NCI-H2107 (cell line): ENCODE measurements at places on chromosomes 12 and 14.

DNA sequence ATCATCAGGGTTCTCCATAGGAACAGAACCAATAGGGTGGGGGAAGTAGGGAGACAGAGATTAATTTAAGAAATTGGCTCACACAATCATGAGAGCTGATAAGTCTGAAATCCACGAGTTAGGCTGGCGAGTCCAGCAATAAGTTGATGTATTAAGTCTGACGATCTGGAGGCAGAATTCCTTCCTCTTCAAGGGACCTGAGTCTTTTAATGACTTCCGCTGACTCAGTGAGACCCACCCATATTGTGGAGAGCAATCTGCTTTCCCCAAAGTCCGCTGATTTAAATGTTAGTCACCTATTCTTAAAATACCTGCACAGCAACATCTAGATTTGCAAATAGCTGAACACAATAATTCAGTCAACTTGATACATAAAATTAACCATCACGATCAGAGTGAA, 97.8 kb downstream of the SPTSSA start:
- DNase-seq, result no peak

DNA sequence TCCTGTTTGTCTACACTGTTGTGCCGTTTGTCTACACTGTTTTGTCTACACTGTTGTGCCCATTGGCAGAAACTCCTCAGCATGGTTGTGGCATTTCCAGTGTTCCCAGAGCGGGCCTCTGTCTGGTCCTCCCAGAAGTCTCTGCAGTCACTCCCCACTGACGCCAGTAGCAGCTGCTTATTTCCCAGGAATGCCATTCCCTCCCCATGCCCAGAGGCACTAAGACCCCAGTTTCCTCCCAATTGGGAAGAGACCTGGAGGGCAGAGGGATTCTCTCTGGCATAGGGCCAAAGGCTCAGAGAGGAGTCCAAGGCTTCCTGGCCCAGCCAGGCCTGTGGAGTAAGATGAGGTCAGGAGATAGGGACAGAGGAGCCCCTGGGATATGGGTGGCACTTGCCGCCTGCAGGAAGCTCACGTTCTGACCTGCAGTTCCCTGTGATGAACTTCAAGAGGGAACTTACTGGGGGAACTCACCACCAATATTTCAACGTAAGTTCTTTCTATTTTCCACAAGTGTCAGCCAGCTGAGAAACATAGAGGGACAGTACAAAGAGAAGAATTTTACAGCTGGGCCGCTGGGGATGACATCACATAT, 69.1 kb downstream of the TNFAIP2 start:
- DNase-seq, result no peak

DNA sequence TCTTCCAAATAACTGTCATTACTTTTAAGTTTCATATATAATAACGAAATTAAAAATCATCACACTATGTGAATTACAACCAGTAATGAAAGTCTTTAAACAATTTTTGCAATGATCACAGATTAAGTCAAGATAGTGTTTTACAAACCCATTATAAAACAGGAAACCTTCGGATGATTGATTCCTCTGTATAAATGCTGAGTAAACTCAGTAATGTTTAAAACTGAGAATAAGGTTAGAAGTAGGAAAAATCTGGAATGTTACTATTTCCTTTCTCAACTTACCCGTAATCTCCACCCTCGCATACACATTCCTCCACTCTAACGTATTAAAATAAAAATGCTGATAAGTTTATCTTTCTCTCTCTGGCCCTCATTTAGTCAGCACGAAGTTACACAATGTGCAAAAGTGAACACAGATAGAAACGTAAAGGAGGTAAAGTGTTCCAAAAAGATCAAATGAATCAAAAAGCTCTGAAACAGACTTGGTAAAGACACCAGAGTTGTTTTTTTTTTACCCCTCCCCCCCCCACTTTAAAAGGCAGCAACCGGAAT, 1.6 kb downstream of the ZFC3H1 start:
- no peak for DNase-seq

- no peak for DNase-seq
These were observed 29.1 kb upstream of the SLC38A2 start for GRCh38 chr12:46401662-46402061.

- DNase-seq, result no peak
These were observed 679 bp downstream of the ARF6 start for GRCh38 chr14:49893309-49894213.

DNA sequence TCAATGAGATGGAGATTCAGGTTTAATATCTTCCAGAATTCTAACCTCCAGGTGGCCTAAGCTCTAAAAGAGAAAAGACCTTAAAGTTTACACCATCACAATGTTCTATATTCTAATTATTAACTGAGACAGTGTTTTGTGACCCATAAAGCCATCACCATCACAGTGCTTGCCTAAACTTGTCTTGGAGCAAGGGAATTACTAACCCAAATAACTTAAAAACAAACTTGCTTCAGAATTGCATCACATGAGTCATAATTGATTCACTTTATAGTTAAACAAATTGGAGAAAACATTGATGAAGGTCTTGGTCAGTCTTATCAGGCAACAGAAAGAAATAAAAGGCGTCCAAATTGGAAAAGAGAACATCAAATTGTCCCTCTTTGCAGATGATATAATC, 54.5 kb upstream of the ALG10 start:
- DNase-seq, result no peak

DNA sequence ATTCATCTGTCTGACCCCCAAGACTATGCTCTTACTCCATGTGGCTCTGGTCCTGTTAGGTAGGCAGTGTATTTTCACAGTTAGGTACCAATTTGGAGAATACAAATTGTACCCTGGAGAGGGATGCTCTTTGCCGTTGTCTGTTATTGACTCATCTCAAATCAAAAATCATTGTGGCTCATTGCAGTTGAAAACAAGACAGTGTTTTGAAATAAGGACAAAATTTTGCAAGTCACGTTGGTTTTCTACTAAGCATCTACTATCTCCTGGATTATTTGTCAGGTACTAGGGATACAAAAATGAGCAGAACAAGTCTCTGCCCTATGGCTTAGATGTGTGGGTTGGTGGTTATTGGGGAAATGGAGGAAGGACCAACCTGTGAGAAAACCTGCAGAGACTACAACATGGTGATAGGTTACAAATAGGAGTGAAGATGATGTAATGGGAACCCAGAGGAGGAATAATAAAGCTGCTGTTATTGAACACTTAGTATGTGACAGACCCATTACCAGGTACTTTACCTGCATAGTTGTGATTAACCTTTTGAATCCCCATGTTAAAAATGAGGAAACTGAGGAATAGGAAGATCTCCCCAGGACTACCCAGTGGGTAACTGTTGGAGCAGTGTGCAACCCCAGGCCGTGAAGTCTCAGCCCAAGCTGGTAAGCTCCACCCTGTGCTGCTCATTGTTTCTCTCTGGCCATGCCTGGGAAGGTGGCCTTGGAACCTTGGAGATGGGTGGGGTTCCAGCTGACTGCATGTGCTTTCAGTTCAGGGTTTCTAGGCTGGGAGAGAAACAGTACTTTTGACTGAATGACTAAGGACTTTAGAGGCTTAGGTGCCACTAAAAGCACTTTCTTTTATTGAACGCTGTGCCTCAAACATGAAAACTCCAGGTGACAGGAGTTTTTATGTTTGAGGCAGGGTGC, 72.9 kb upstream of the SRSF5 start:
- peak; percentile 54 for DNase-seq

GRCh38 chr14:71287567-71287966, 380.3 kb downstream of the PCNX1 start:
- no peak for DNase-seq

- DNase-seq, result no peak
These were observed 21.6 kb upstream of the STAC3 start for GRCh38 chr12:57272337-57273151.

DNA sequence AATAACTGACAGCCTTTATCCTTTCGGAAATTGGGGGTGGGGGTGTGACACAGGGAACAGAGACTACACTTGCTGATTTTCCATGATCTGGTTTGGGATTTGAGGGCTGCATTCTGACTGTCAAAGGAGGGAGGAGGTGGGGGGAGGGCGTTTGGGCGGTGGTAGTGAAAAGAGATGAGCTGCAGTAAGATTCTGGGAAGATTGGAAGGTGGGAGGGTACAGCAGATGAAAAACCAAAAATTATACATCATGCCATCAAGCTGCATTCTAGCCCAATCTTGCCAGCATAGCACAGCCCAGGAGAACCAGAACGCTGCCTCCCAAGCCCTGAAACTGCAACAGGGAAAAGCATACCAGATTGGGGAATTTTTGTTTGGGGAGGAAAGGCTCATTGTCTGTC, 2.4 kb downstream of the RND1 start:
- no peak for DNase-seq

DNA sequence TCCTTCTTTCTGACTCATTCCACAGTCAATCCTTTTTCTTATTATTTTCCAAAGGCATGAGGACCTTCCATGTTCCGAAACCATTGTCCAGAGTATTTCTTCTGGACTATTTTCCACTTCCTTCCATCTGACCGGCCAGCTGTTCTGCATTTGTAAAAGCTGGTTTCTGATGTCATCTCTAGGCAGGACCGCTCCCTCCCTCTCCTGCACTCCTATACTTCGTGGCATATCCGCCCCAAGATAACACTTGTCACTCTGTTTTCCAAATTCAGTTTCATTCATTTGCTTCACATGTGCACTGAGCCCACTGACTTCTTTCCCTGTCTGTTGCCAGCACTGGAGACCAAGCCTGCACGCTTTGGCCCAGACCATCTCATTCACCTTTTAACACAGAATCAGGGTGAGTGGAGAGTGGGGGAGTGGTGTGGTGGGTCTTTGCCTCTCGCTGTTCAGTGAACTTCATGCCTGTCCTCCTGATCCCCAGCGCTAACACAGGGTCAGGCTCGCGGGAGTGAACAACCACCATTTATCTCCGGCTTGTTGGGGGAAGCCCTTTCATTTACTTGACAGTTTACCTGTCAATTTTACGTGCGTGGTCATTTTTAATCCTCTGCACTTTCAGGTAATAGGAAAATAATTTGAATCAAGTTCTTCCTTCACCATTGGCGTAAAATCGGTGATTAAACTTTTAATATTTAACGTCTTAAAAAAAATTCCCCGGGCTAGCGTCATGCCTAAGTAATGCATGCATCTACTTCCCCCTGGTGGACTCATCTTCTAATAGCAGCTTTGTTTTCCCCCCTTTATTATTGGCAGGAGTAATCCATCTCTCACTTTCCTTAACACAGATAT, 52.5 kb downstream of the C12orf75 start:
- peak; percentile 8 for DNase-seq

- DNase-seq, result no peak
These were observed 229.2 kb upstream of the GARIN6 start for GRCh38 chr12:99418379-99418778.

- DNase-seq, result no peak
These were observed 1.8 kb downstream of the PLBD2 start for GRCh38 chr12:113359939-113360748.

- DNase-seq, result no peak
These were observed 24.3 kb downstream of the CMA1 start for GRCh38 chr14:24483604-24484252.

GRCh38 chr14:35121026-35121886, 534 bp downstream of the PPP2R3C start:
- no peak for DNase-seq

GRCh38 chr14:99683619-99684409, at the start of gene CYP46A1:
CYP46A1 (plus strand) TSS chr14:99684298; CDS start chr14:99684418, 120 bp downstream.
- DNase-seq, result peak; percentile 99

- no peak for DNase-seq
These were observed 185.1 kb upstream of the CDKN3 start for GRCh38 chr14:54211551-54212308.

GRCh38 chr12:19959353-19959752, 409.0 kb upstream of the PDE3A start:
- DNase-seq, result no peak

- DNase-seq, result no peak
These were observed 618.7 kb downstream of the VRK1 start for GRCh38 chr14:97415907-97416306.

DNA sequence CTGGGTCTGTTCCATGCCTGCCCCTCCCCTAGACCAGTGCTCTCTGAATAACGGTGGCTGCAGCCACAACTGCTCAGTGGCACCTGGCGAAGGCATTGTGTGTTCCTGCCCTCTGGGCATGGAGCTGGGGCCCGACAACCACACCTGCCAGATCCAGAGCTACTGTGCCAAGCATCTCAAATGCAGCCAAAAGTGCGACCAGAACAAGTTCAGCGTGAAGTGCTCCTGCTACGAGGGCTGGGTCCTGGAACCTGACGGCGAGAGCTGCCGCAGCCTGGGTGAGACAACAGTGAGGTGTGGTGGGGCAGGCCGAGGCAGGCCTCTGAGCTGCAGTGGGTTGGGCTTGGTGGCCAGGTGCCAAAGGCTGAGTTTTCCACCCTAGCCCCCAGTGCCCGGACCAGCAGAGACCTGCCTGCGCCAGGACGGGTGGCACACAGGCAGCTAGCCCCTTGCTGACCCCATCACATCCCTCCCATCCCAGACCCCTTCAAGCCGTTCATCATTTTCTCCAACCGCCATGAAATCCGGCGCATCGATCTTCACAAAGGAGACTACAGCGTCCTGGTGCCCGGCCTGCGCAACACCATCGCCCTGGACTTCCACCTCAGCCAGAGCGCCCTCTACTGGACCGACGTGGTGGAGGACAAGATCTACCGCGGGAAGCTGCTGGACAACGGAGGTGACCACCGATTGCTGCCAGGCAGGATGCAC, 28.2 kb upstream of the LRP1-AS start:
- DNase-seq, result peak; percentile 85

GRCh38 chr14:99320105-99320572, 48.1 kb upstream of the BCL11B start:
- DNase-seq, result peak; percentile 30

DNA sequence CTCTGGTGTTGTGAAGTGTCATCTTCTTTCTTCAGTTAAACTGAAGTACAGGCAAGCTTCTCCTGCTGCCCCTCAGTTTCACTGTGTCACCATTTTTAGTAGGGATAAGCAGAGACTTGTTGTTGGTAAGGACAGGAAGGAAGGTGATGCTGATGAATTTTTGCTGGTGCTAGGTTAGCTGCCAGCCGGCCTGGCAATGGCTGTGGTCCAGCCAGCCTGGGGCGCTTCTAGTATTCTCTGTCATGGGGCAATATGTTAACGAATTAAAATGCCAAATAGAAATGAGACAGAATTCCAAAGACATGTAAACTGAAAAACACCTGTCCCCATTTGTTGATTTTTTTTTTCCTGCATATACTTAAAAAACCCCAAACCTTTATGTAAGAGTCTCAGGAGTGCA, 602.9 kb downstream of the DIO2 start:
- no peak for DNase-seq

GRCh38 chr14:105665247-105665950, 139.0 kb downstream of the TMEM121 start:
- no peak for DNase-seq

GRCh38 chr12:127270193-127270592, 996.8 kb upstream of the TMEM132C start:
- DNase-seq, result no peak

DNA sequence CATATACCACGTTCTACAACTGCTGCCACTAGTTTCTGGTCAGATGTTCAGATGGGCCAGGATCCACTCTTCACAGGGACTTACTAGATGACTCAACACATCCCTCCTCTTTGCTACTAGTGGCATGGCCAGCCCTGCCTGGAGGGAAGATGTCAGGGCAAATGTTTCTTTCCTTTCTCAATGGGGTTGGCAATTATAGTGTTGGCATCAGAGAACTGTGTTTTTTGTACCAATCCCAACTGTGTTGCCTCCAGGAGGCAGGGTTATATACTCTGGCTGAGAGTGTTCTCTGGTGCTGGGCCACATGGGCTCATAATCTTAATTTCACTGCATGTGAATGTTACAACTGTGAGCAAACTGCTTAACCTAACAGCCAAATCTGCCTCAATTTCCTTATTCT, 69.9 kb upstream of the AVPR1A start:
- no peak for DNase-seq
